ENCODE measurements at places on chromosomes 16 and 17. TPM values are rescaled to one million over a fixed set of nuclear protein-coding genes. Genes with fewer than 3 reads are reported as not detected.
A peak's percentile ranks its signal among the peaks of the same experiment; 100 is the strongest.

- peak overlapping the region; percentile 95 for H3K4me3 ChIP-seq
- DNase-seq, result peak; percentile 58
- H3K27ac ChIP-seq, result peak overlapping the region; percentile 100
- H3K36me3 ChIP-seq, result no peaks in the 10 kb centered on the region
Measured at GRCh38 chr17:2398655-2399571, 1.9 kb downstream of the MNT start.

DNA sequence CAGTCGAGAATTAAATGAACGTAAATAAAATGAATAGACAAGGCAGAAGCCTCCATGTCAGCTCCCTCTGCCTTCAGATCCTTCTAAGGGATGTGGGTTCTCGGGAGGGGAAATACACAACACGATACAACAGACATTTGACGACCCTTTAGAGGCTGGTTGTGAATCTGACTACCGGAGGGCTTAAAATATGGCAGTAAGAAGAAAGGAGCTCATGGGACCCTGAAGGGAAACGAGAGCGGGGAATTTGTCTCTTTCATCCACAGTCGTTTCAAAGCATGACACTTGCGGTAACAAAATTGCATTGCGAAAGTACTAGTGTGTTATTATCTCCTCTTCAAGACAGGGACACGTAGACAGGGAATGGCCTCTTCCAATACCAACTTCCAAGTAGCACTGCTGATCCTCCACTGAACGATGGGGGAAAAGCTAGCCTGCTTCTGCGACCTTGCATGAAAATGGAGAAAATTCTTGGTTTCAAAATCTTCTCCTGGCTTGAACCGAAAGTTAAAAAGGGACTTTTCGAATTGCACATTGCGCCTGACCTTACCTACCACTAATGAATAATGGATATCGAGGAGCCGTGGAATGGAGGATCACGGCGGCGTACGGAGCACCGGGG, 1.2 kb upstream of the TNRC6C start:
- peak overlapping the region; percentile 78 for H3K27ac ChIP-seq
- peaks cover 50% of the 10 kb centered on the region for H3K4me1 ChIP-seq
- H3K4me3 ChIP-seq, result peak overlapping the region; percentile 92
- no peak for DNase-seq
- H3K36me3 ChIP-seq, result no peaks in the 10 kb centered on the region

- no peak for DNase-seq
- H3K27ac ChIP-seq, result no peak overlapping the region
- H3K4me1 ChIP-seq, result 0 out of 2 replicates have a peak, but pooled peaks cover 5% of the 10 kb centered on the region
- H3K36me3 ChIP-seq, result no peaks in the 10 kb centered on the region
- H3K27me3 ChIP-seq, result peaks cover 21% of the 10 kb centered on the region
Measured at GRCh38 chr17:76378548-76379274, 5.7 kb upstream of the SPHK1 start.

DNA sequence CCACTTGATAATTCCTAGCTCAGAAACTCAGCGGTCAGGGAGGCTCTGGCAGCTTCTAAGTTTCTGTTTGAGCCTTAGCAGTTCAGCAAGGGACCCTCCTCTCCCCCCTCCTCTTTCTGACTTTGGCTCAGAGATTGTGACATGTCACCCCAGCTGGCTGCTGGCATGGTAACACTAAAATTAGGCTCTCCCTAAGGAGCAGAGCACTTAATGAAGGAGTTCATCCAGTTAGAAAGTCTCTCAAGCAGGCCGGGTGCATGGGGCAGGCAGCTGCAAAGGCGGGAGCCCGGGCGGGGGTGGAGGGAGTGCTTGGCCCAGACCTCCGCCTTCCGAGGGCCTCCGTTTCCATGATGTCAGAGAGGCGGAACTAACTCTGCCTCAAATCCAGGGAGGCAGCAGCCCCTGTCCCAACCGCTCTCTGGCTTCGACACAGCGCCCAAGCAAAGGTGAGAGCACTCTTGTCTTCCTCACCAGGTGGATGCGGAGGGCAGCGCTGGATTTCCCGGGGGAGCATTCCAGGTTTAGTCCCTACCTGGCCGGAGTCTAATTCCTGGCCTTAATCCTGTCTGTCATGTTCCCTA, 128.0 kb upstream of the PLCG2 start:
- H3K4me3 ChIP-seq, result no peak overlapping the region
- peaks cover 51% of the 10 kb centered on the region for H3K4me1 ChIP-seq
- no peaks in the 10 kb centered on the region for H3K27me3 ChIP-seq
- H3K36me3 ChIP-seq, result peaks cover 10% of the 10 kb centered on the region
- peak overlapping the region; percentile 77 for H3K27ac ChIP-seq

DNA sequence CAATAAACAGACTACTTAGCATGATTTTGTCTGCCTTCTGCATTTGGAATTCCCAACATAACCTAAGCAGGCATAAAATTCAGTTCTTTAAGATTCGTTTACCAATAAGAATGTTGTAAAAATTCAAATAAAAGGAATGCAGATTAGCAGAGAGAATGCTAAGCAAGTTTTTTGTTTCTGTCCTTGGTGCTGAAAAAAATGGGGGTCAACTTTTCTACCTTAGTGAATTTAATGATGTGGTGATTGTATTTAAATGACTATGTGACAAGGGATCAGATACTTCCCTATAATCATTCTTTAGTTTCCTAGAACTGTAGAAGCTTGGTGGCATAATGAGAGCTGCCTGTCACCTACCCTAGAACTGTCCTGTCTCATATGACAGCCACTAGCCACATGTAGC, 159.5 kb downstream of the RBFOX1 start:
- no peak for DNase-seq
- H3K4me3 ChIP-seq, result no peak overlapping the region
- H3K27ac ChIP-seq, result no peak overlapping the region
- H3K27me3 ChIP-seq, result peaks cover 14% of the 10 kb centered on the region
- peaks cover 69% of the 10 kb centered on the region for H3K36me3 ChIP-seq

GRCh38 chr17:77167472-77168306, 26.9 kb downstream of the SEC14L1 start:
- H3K27ac ChIP-seq, result no peak overlapping the region
- H3K27me3 ChIP-seq, result no peaks in the 10 kb centered on the region
- no peak for DNase-seq
- no peak overlapping the region for H3K4me3 ChIP-seq
- H3K4me1 ChIP-seq, result peaks cover 65% of the 10 kb centered on the region

DNA sequence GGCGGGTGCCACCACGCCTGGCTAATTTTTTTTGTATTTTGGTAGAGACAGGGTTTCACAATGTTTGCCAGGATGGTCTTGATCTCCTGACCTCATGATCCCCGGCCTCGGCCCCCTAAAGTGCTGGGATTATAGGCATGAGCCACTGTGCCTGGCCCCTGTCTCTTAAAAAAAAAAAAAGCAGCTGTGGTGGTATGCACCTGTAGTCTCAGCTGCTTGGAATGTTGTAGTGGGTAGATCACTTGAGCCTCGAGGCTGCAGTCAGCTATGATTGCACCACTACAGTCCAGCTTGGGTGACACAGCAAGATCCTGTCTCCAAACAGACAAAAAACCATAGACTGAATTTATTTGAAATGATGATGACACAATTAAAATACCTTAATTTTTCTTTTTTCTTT, 24.3 kb downstream of the CDK12 start:
- no peak overlapping the region for H3K27ac ChIP-seq
- no peaks in the 10 kb centered on the region for H3K27me3 ChIP-seq
- no peaks in the 10 kb centered on the region for H3K4me1 ChIP-seq
- H3K4me3 ChIP-seq, result no peak overlapping the region

- no peak overlapping the region for H3K27ac ChIP-seq
- DNase-seq, result no peak
- H3K4me3 ChIP-seq, result peak overlapping the region; percentile 76
- no peaks in the 10 kb centered on the region for H3K36me3 ChIP-seq
- H3K27me3 ChIP-seq, result no peaks in the 10 kb centered on the region
Measured at GRCh38 chr16:2223942-2224486, 623 bp downstream of the E4F1 start.

GRCh38 chr17:27945953-27946352, 52.8 kb upstream of the LYRM9 start:
- H3K27ac ChIP-seq, result no peak overlapping the region
- H3K4me3 ChIP-seq, result no peak overlapping the region
- H3K36me3 ChIP-seq, result peaks cover 7% of the 10 kb centered on the region
- peaks cover 20% of the 10 kb centered on the region for H3K4me1 ChIP-seq

- no peak overlapping the region for H3K27ac ChIP-seq
- H3K36me3 ChIP-seq, result no peaks in the 10 kb centered on the region
- DNase-seq, result no peak
- H3K4me1 ChIP-seq, result peaks cover 16% of the 10 kb centered on the region
- H3K4me3 ChIP-seq, result no peak overlapping the region
- H3K27me3 ChIP-seq, result no peaks in the 10 kb centered on the region
Measured at GRCh38 chr17:36899250-36900159, 37.8 kb upstream of the LHX1 start.

GRCh38 chr17:41451154-41451728, 10.5 kb upstream of the KRT38 start:
- H3K27me3 ChIP-seq, result peaks cover 10% of the 10 kb centered on the region
- no peak overlapping the region for H3K4me3 ChIP-seq
- peaks cover 15% of the 10 kb centered on the region for H3K36me3 ChIP-seq
- no peak overlapping the region for H3K27ac ChIP-seq

DNA sequence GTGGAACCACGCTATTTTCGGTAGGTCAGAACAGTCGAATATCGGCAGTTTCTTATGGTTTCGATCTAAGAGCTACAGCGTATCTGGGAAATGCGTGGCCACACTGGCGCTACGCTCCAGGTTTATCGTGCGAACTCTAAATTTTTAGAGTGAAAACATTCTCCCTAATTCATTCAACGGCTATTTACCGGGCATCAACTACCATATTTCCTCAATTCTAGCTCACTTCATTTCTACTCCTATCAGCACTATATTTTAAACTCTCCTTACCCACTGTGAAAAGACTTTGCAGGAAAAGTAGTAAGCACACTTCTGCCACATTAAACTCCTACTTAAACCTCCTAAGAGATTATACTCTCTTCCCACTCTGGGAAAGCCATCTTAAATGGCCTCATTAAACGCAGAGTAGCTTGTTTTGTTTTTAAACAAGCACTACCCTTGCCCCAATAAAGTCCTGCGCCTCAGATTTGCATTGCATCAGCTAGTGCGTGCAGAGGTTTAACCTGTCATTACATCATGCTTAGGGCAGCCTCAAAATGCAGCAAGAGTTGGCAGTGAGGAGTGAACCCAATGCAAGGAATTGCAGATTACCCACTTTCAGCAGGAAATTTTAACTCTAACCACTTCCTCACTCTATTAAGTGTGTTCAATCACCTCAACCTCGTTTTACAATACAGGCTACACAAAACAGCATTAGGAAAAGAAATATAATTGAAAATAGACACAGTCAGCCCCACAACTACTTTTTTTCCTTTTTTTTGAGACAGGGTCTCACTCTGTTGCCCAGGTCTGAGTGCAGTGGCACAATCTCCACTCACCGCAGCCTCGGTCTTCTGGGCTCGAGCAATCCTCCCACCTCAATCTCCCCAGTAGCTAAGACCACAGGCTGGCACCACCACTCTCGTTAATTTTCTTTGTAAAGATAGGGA, 18.8 kb downstream of the SIAH1 start:
- H3K27ac ChIP-seq, result peak overlapping the region; percentile 94
- H3K4me3 ChIP-seq, result peak overlapping the region; percentile 79
- DNase-seq, result peak; percentile 40
- no peaks in the 10 kb centered on the region for H3K27me3 ChIP-seq
- peaks cover 56% of the 10 kb centered on the region for H3K4me1 ChIP-seq

- no peak overlapping the region for H3K27ac ChIP-seq
- H3K4me3 ChIP-seq, result no peak overlapping the region
- no peak for DNase-seq
- peaks cover 6% of the 10 kb centered on the region for H3K36me3 ChIP-seq
Measured at GRCh38 chr17:15954222-15954621, 9.3 kb downstream of the ADORA2B start.

DNA sequence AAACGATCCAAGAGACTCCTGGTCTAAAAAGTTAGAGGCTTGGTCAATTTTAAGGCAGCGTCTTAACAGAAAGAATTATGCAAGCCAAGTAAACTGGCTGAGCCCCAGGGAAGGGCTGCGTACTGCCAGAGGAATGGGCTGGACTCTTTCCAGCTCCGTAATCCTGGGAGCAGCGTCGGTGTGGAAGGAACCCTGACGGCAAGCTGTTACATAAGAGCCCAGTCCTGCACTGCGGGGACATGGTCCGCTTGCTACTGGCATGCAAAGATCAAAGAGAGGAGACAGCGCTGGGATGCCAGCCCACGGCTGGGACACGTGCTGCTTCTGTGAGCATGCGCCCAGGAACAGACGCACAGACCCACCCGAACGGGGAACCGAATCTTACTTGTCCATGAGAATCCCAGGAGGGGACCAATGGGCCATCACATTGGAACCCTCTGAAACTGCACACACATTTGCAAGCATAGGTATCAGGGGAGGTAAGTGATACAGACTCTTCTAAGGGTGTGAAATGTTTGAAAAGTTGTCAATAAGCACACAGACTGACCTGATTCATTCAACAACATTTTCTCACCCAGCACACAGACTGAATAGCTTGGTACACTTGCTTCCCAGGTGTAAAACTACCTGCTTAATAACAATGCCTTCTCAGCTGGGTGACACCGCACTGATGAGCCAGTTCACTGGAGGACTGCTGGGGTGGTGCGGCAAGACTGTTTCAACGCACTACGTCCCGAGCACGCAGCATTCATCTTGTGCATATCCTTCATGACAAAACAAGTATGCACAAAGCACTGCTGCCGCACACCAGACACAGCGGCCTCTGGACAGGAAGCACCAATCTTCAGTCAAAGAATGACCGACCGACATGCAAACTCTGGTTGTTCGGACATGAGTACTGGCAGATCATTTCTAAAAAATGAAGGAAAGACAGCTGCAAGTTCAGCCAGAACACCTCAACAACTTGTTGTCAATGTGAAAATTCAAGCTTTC, 94.9 kb downstream of the ANKRD11 start:
- no peaks in the 10 kb centered on the region for H3K27me3 ChIP-seq
- H3K36me3 ChIP-seq, result no peaks in the 10 kb centered on the region
- no peak overlapping the region for H3K4me3 ChIP-seq
- peaks cover 59% of the 10 kb centered on the region for H3K4me1 ChIP-seq
- H3K27ac ChIP-seq, result peak overlapping the region; percentile 85

The TMEM88 gene
- 3.9 TPM for total RNA-seq

The EIF5A gene
- total RNA-seq, result 1,021 TPM

The AATK gene
- 4.4 TPM for total RNA-seq

The AOC3 gene
- 6.2 TPM for total RNA-seq

The CFAP97D1 gene
- 0.13 TPM for total RNA-seq

The KRT17 gene
- 0.53 TPM for total RNA-seq

Measured in WTC11 (cell line).